CD4-positive, alpha-beta T cell treated with Interferon alpha-2 for 1 hour (primary cell): ENCODE measurements at places on chromosomes 11 and 22.

DNA sequence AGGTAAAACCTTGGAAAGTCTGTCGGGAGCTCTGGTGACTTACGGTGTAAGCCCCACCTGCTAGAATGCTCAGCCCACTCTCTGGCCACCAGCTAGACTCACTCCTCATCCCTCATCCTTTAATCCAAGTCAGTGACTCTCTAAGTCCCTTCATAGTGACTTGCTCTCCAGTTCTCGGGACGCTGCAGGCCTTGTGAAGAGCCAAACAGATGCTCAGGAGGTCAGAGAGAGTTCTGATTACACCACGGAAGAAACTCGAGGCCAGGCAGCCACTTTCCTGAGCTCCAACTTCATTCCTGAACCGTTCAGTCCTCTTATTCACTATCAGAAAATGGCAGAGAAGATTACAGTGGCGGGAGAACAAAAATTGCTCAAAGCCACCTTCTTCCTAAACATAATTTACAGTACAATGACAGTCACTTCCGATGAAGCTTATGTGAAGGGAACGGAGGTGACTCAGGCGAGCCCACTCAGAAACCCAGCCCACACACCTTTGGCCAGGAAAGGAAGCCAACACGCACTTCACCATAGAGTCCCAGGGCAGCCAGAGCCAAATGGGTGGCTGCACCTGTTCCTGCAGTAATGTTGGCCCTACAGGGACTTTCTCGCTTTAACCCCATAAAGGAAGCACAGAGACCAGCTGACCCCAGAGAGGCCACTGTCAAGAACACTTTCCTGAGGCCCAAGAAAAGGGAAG lies 100.4 kb downstream of the GALNT18 start:
- DNase-seq, result no peak

GRCh38 chr11:88195908-88196307 lies 20.7 kb upstream of the RAB38 start:
- no peak for DNase-seq

DNA sequence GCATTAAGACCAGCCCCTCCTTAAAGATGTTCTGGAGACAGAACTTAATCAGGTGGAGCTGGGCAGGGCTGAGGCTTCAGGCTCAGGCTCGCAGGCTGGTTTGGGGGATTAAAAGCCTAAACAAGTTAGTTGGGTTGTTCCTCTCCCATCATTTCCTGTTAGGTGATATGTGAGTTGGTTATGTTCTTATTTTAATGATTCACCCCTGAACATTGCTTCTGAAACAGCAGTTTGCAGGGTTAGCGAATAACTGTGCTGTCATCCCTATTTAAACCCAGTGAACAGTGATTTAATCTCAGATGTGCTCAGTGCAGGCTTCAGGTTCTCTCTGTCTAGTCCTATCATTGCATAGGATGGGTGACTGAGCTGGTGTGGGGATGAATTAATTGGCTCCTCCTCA lies 47.4 kb upstream of the BIRC3 start:
- no peak for DNase-seq

DNA sequence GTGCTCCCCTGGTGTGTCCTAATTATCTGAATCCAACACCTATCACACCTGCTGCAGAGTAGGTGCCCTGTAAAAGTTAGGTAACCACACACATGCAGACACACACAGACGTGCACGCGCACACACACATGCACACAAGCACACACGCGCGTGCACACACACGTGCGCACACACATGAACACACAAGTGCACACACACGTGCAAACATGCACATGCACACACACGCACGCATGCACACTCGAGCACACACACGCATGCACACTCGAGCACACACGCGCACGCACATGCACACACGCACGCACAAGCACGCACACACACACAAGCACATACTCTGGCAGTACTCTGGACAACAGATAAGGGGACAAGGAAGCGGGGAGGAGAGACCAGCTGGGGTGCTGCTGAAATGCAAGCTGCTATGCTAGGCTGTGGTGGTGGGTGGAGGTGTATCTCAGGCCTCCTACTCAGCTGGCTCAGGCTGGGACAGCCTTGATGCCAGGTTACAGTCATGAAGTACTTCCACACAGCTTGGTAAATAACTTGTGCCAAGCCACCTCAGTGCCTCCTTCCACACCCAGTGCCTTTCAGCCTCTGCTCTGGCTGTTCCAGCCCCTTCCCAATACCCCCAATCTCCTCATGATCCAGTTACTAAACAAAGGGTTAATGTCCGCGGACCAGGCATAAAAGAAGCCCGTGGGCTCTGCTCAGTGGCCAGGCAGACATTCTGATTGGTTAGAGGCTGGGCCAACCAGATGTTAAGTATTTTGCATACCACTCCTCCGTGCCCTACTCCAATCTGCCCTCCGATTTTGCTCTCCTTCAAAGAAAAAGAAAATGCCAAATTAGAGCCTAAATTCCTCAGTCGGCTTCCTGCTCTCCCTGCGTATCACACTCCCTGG lies 374.1 kb downstream of the TENM4 start:
- no peak for DNase-seq

GRCh38 chr11:97259434-97259833 lies 869.6 kb downstream of the JRKL start:
- DNase-seq, result no peak

DNA sequence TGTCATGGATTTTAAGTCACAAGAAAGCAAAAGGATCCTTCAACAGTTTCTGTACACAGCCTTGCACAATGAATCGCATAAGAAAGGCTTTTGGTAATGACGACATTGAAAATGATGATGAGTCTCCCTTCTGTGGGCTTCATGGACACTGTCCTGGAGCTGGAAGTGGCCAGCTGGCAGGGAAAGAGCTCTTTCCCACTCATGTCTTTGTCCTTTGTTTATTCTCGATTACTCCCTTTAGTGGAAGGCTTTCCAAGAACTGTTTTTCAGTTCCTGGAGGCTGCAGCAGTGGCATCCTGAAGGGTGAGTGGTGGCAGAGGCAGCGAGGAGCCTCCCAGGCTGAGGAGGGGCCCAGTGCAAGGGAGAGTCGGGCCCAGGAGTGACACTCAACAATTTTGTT lies 505.2 kb downstream of the NTM start:
- DNase-seq, result no peak

GRCh38 chr22:45883811-45884170 lies 93.2 kb downstream of the WNT7B start:
- no peak for DNase-seq
